ENCODE measurements at places on chromosomes 5 and 9.

DNA sequence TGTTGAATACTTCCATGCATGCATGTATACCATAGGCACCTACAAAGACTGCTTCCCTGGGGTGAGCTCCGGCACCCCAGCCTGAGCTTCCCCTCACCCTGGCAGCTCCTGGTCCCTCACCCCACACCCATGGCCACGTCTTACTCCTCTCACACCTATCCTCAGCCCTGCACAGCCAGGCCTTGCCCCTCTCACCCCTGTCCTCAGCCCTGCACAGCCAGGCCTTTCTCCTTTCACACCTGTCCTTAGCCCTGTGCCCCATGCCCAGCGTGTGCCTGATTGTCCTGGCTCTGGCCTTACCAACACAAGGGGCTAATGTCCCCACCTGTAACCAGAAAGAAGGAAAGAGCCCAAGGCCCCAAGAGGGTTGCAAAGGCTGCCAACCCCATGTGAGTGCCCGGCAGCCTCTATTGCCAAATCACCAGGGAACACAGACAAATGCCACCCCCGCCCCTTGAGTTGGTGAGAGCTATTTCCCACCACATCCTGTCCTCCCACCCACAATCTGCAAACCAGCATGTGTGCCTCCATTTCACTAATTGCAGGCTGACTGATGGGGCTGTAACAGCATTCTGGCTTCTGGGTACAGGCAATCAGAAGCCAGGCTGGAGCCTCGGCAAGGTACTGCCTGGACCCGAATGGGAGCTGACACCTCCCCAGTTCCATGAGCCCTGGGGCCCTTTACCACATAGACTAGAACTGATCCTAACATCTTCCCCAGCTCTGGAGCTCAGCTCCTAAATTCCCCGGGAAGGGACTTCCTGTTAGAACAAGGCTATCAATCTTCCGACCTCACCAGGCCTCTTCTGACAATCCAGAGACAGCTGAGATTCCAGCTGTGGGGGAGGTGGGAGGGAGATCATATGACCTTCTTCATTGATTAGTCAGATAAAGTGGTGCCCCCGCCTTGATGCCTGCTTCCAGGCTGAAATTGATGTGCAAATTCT, 78.2 kb downstream of the FAM114A2 start:
- no peak for DNase-seq

DNA sequence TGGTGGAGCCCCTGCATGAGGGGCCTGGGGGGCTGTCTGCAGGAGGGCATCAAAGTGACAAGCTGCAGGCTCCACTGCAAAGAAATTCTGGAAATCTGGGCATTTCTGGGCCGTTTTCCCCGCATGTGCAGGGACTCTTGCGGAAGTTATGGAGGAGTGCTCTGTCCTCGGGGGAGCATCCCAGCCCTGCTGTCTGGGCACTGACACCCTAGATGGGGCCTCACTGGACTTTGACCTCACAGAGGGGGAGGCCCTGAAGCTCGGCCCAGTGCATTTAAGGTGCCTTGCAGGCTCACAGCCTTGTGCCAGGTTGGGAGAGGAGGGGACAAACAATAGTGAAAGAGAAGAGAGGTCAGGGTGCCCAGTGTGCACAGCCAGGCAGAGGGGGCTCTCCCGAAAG, 35.4 kb downstream of the LHX3 start:
- no peak for DNase-seq

GRCh38 chr9:113503613-113504211, 40.2 kb downstream of the RGS3 start:
- DNase-seq: no peak

GRCh38 chr9:105346273-105346672, 101.6 kb upstream of the FSD1L start:
- DNase-seq: no peak

- peak; percentile 56 for DNase-seq
Measured at GRCh38 chr5:177447066-177447610, 524 bp downstream of the PRR7 start.

DNA sequence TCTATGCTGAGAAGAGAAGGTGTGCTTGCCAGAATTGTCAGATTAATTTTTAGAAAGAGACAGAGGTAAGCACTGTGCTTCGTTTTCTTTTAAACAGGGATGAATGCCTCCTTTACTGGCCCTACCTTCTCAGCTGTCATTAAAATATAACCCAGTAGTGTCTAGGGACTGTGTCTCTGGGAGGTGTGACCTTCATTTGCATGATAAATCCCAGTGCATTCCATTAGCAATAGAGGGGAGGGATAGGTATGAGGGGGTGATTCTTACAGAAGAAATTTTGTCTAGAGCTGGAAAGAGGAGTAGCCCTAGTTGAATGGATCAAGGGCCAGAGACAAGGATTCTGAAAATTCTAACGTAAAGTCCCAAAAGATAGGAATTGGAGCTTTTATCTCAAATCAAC, 351.5 kb downstream of the BNC2 start:
- DNase-seq: no peak

DNA sequence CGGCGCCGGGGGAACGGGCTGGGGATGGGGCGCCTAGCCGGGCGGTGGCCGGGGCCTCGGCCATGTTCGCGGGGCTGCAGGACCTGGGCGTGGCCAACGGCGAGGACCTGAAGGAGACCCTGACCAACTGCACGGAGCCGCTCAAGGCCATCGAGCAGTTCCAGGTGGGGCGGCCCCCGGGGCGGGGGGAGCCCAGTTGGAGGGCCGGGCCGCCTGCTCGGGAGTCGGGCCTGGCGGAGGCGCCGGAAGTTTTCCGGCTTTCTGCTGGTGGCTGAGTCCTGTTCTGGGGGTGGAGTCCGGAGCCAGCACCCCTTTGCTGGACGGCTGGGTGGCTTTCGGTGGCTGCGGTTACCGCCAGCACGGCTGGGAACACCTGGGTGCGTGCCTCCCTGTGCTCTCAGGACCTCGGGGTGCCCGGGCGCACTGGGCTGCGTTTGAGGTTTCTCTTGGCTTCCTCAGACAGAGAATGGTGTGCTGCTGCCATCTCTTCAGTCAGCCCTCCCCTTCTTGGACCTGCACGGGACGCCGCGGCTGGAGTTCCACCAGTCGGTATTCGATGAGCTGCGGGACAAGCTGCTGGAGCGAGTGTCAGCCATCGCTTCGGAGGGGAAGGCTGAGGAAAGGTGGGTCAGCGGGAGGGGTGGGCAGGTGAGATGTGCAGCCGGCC, 454 bp downstream of the NELFB start:
- DNase-seq: no peak

GRCh38 chr9:114539701-114540380, 34.6 kb upstream of the WHRN start:
- DNase-seq: no peak

- DNase-seq: no peak
Measured at GRCh38 chr9:83472221-83472665, 66.0 kb downstream of the FRMD3 start.

DNA sequence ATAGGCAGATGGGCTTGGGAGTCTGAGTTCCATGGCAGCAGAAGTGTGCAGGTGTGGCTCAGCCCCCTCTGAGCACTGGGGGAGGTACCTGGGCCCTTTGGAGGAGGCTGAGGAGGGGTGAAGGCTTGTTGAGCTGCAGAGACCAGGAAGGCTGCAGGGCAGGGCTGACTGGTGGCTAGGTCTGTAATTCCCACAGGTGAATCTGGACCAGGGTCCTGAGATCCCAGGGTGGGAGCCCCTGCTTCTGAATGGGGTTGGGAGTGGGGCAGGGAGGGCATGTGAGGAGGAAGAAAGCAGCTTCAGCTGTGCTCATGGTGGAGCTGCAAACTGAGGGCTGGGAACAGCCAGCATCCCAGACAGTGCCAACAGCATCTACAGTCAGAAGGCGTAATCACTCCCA, 111.1 kb downstream of the CACNA1B start:
- DNase-seq: no peak

DNA sequence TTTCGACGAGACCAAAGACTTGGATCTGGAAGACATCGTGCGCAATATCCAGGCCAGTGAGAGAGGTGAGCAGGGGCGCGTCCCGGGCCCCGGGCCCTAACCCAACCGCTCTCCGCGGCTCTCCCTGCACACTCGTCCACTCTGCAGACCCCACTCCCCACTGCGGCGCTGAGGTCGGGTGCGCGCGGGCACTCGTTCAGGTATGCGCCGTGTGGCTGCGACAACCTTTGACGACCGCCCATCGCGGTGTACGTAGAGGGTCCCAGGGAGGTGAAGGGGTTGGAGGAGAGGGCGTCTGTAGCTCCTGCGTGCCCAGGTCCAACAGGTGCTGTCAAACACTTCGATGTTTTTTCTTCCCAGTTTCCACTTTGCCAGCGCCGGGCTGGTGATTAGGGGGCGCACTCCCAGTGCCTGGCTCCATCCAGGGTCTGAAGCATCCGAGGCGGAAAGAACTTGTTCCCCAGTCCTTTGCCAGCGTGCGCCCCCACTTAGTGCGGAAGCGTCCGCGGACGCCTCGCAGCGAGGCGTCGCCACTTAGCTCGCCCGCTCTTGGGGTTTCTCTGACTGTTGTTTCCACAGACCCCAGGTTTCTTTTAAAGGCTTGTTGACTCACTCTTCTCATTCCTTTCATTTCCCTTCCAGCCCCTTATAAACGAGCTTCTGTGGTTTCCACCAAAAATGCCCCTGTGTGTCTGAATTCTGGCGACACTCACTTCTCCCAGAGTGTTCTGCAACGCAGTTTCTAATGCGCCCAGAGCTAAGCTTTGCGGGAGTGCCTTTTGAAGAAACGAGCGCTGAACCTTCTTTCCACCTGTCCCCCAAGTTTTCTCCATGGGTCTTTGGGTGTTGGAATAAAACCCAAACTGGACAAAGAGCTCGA, 1.6 kb downstream of the NPR3 start:
- DNase-seq: no peak

DNA sequence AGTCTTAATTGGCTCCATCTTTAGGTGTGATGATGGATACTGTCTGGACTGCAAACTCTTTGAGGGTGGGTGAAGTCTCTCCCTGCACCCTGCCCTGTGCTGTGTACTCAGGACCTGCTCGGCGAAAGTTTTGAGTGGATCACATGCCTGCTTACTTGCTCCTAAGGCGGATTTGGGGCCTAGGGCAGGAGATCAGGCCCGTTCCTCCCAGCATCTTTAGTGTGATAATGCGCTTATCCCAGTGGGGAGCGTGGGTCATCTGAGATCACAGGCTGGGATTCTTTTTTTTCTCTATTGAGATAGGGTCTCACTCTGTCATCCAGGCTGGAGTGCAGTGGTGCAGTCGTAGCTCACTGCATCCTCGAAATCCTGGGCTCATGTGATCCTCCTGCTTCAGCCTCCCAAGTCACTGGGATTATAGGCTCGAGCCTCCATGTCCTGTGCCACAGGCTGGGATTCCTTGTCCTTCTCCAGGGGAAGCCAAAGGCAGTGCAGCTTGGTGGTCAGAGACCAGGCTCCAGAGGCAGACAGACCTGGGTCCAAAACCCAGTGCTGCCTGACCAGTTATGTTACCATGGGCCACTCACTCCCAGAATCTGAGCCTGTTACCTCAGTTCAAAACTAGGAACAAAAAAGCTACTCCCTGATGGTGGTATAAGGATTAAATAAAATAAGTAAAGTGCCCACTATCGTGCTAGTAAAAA, 59.7 kb downstream of the ZNF618 start:
- DNase-seq: no peak

- no peak for DNase-seq
Measured at GRCh38 chr5:84764227-84764626, 379.5 kb upstream of the EDIL3 start.

GRCh38 chr5:151003503-151003860, 16.9 kb upstream of the GPX3 start:
- DNase-seq: no peak

DNA sequence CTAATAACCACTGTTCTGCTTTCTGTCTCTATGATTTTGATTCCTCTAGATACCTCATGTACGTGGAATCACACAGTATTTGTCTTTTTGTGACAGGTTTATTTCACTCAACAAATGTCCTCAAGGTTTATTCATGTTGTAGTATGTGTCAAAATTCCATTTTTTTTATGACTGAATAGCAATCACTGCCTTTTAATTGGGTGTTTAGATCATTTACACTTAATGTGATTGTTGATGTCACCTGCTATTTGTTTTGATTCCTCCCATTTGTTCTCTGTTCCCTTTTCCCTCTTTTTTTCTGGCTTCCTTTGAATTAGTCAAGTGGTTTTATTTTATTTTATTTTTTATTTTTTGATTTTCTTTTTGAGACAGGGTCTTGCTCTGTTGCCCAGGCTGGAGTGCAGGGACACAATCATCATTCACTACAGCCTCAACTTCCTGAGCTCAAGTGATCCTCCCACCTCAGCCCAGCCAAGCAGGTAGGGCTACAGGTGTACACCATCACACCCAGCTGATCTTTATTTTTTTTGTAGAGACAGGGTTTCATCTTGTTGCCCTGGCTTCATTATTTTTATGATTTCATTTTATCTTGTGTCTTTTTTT, 41.6 kb downstream of the LHX3 start:
- DNase-seq: no peak

- DNase-seq: no peak
Measured at GRCh38 chr9:132457504-132458236, 47.7 kb downstream of the CFAP77 start.

DNA sequence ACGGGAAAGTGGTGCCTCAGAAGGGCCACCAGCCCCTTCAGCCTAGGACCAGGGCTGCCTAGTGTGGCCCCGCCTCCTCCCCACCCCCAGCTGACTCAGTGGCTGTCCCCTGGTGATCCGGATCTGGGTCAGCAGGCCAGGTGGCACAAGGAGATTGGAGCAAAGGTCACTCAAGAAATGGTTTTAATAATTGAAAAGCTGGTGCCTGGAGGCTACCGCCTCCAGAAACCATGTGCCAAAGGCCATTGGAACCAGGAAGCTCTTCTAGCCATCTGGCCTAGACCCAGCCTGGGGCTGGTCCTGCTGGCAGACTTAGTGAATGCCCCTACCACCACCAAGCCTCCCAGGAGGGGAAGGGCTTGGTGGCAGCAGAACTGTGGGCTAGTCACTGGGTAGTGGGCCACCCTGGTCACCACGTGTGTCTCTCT, 1.5 kb downstream of the ST6GALNAC4 start:
- DNase-seq: no peak

DNA sequence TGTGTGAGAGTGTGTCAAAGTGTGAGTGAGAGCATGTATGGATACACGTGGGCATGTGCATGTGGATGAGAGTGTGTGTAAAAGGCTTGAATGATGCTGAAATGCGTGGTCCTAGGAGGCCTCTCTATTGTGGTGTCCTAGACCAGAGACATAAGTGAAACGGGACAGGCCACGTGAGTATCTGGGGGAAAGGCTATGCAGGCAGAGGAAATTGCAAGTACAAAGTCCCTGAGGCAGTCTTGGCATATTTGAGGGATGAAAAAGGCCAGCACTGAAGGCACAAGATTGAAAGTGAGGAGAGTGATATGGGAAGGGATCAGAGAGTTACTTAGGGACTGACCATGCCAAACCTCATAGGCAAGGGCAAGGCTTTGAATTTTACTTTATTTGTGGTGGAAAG, 67.2 kb upstream of the CCDC152 start:
- no peak for DNase-seq

GRCh38 chr5:142532781-142533176, 153.1 kb downstream of the FGF1 start:
- DNase-seq: no peak

GRCh38 chr5:74109344-74109743, 483.3 kb downstream of the ARHGEF28 start:
- DNase-seq: no peak

DNA sequence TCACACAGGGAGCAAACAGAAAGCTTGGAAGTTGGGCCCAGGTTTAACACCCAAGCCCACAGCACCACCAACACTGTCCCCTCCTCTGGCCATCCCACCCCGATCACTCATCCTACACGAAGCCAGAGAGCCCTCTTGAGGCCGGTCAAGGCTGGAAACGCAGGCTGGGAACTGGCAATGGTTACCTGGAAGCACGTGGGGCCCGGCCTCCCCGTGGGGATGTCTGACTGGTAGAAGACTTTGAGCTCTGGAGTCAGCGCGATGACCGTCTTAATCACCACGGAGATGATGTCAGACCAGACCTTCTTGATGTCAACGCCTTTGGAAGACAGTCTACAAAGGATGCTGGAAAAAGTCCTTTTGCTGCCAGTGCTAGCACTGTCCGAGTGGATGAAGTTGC, 104.1 kb downstream of the TTLL11 start:
- DNase-seq: no peak

Data from activated effector memory CD4-positive, alpha-beta T cell treated with Interleukin-2 at 50 U/mL for 16 hours (primary cell).